ENCODE measurements at places on chromosomes 12 and 14.
A peak's percentile ranks its signal among the peaks of the same experiment; 100 is the strongest.

DNA sequence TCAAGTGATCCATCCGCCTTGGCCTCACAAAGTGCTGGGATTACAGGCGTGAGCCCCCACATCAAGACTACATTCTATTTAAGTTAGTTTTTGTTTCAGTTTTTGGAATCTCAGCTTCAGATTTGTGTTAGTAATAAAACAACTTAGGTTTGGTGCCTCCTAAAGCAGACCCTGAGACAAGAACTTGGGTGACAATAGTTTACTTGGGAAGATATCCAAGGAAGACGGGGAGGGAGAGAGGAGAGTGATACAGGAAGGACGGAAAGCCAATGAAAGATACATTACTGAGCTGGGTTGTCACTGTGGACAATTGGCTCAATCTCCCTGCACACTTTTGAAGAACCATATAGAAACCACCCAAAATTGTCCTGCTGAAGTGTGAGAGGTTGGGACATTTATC is 22.6 kb upstream of the PTGR2 start:
- no peak for DNase-seq

- DNase-seq = no peak
Measured at GRCh38 chr14:24432259-24433131, 2.7 kb downstream of the KHNYN start.

DNA sequence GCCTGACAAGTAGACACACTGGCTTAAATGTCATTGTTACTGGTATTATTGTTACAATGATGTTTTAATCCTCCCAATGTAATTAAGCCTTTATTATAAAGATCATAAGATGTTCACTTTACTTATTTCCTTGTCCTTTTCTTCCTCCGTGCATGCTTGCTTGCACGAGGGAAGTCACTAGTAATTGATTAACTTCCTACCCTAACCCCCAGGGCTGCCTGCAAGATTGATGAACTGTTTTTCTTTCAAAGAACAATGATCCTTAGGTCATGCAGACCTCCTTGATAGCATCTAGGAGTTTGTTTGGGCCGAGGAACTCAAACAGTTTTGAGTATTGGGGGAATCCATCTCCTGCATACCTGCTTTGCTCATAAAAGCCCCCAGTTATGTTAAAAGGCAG is 43.0 kb downstream of the GLRX5 start:
- no peak for DNase-seq

- DNase-seq = no peak
Measured at GRCh38 chr12:66848967-66849366, 170.1 kb upstream of the GRIP1 start.

DNA sequence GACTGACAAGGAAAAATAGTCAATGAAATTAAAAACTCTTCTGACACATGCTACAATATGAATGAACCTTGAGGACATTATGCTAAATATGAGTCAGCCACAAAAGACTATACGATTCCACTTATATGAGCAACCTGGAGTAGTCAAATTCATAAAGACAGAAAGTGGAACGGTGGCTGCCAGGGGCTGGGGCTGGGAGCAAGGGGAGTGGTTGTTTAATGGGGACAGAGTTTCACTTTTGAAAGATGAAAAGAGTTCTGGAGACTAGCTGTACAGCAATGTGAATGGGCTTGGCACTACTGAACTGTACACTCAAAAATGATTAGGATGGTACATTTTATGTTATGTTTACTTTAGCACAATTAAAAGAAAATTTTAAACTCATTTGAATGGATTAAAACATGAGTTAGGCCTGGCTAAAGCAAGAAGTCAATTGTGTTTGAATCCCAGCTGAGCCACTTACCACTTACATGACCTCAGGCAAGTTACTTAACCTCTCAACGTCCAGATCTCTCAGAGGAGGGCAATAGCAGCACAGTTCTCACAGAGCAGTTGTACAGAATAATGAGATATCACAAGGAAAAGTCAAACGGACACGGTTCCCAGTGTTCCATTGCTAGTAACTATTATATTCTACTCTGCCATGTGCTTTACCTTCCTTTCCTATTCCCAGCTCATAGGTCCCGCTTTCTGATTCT is 102.5 kb downstream of the SPTSSA start:
- DNase-seq = no peak

DNA sequence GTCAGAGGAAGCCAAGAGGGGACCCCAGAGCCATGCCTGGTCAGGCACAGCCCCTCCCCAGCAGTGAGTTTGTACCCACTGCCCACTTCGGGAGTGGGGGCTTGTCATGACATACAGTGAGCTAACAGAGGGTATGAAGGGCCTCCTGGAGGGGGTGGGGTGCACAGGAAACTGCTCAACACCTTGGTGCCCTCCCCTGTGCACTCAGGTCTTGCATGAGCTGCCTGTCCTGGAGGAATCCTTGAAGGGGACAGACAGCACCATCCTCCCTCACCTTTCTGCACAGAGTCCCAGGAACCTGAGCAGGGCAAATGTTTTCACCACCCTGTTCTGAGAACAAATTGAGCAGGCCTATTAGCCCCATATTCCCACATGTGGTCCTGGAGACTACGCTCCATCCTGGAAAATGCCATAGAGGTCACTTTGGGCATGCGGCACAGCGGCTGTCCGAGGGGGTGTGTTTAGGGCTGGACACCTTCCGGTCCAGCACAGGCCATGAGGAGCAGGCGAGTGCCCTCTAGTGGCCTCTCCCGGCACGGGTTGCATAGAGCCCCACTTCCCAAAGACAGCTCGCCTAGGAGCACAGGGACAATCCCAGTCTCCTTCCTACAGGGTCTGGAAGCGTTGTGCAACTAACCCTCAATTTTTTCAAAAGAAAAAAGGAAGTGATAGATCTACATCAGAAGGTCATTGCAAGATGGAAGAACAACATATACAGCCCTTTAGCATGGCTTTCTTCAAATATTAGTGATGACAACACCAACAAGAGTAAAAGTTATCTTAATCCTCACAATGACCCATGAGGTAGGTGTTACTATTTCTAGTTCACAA is 31.9 kb upstream of the ZFP36L1 start:
- peak; percentile 32 for DNase-seq
